AG04449 (cell line): ENCODE measurements at places on chromosomes 5 and 9.

GRCh38 chr5:14501353-14502293 lies 80.0 kb upstream of the OTULINL start:
- no peak for DNase-seq

DNA sequence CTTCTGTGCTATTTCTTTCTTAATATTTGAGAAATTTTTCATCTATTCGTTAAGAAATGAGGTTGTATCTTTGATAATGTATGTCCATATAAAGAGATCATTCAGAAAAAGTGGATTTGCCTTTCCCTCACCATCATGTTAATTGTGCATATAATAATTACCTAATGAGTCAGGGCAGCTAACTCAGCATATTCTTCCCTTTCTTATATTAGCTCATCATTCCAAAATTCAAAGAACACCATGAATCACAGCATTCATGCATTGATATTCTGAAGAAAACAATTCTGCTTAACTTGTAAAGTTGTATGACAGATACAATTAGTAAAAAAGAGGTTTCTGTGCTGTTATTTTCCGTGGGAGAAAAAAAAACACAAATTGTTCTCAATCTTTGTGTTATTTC lies 630.6 kb downstream of the TLE1 start:
- DNase-seq = no peak

GRCh38 chr9:71826279-71826678 lies 58.0 kb upstream of the CEMIP2 start:
- no peak for DNase-seq

- no peak for DNase-seq
Observed at GRCh38 chr9:113355040-113355596, 5.8 kb downstream of the BSPRY start.

DNA sequence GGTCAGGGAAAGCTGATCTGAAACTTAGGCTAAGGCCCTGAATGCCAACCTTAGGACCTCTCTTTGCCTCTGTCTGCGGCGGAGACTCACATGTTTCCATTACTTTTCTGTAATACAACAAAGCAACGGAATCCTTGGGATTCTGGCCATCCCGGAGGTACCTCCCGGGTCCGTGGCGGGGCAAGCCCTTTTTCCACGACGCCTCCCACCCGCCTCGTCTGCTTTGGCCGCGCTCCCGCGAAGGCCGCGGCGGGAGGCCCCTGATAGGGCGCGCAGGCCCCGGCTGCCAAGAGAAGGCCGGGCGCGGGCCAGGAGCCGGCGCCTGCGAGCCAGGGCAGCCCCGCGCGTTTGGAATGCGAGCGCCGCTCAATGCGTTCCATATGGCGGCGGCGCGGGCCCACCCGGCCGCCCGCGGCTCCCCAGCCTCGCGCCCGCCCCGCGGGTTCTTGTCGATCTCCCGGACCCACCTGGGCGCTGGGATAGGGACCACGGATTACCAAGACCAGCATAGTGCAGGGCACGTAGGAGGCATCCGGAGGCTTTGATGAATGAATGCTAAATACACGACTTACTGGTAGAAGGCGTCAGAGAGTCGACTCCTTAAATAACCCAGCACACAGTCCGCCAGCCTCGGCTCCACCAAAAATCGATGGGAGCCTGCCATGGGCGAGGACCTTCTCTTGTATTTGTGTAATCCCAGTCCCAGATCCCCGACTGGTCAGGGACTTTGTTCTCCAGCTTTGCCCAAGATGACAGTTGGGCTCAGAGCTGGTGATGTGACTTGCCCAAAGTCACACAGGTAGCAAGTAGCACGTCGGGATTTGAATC lies 17.5 kb upstream of the PHF19 start:
- DNase-seq = no peak

DNA sequence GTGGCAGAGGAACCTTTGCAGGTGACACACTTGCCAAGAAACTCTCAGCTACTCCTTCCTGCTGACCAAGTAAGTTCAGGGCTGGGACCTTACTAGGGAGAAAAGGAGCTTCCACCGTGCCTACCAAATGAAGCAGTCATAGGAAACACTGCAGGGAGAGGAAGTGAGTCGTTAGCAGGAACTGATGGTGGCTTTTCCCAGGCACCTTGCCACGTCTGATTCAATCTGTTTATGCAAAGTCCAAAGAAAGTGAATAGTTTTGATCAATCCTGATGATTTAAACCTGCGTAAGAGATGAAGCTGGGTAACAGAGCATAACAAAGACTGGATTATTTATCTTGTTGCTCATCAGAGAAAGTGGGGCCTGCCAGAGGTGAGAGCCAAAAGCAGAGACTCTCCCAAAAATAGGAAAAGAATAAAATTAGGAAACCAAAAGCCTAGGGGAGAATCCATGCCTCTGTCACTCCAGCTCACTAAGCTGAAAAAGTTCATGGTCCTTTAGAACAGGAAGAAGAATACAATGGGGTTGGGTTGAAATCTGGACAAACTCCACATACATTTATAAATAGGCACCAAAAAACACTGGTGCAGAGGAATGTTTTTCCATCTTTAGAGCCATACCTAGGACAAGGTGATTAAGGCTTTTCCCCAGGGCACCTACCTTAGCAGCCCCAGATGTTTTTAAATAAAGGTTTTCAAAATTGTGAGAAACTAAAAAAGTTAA lies 9.3 kb upstream of the PFDN1 start:
- DNase-seq = peak; percentile 68

DNA sequence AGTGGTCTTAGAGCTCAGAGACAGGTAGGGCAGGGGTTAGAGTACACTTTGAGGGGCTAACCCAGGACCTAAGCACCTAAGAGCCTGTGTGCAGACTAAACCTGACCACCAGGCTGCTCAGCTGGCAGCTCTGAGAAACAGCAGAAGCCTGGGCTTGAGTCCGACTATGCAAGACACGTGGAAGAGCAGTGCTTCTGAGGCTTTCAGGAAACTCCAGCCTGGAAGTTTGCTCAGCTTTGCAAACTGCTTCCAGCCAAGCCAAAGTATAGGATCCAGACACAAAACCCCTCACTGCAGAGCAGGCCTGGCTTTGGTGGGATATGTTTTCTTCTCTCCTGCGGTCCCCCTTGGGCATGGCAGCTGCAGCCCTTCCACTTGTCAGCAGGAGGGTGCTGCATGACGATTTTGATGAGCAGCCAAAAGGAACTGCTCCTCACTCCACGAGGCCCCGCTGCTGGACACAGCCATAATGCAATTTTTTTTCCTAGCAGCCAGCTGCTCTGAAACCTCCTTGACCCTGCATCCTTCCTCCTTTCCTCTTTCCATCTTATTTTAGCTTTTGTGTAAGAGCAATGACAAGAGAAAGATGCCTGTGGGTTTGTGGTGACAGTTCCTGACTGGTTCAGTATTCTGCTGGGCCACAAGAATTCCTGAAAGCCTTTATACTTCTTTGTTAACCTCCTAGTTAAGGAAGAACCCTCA lies 123.1 kb downstream of the LIFR start:
- DNase-seq = peak; percentile 77
